ENCODE measurements at places on chromosomes 3 and 15.

DNA sequence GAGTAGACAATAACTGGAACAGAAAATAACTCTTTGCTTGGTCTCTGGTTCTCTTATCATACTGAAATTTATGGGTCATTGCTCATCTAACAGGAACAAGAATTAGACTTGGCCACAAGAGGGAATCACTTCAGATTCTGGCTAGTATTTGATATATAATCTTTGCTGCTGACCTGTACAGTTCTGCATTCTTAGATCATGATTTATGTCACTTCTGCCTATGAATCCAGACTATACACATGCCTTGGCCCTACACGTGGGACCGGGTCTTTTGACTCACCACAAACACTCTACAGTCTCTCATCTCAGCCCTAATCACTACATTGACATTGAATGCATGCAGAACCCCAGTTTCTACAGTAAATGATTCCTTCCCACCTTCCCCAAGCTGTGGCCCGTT lies 162.5 kb upstream of the SOX2 start:
- no peak for DNase-seq

- DNase-seq = no peak
These were observed 1447.4 kb upstream of the ALCAM start for GRCh38 chr3:103919327-103919726.

- no peak for DNase-seq
These were observed 601.2 kb downstream of the PYDC2 start for GRCh38 chr3:192062186-192062585.

- DNase-seq = no peak
These were observed 56.1 kb upstream of the C3orf49 start for GRCh38 chr3:63762934-63763550.

DNA sequence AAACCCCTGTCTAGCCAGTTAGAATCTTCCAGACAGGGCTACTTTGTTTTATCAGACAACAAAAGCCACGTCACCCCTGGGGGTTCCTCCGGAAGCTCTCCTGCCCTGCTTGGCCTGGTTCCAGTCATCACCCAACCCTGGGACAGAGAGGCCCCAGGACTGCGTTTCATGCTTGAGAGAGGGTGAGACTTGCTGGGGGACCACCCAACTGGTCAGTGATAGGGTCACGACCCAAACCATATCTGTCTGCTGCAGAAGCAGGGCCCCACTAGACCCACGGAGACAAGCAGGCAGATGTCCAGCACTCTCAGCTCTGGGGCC lies 1.2 kb downstream of the NT5DC2 start:
- no peak for DNase-seq

DNA sequence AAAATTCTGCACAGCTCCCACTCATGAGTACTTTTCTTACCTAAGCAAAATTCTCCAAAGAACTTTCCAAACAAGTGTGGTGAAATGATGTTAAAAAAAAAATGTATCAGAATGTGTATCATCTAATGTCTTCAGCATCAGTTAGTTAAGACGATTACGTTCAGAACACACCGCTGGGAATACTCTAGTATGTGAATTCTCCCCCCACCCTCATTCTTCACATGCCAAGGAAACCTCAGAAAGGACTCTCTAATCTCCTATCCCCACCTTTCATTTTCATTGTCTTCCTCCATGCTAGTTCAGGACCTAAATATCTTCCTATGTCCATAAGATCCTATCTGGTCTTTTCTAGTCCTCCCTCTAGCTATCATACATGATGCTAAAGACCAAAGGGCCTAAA lies 457.4 kb downstream of the SHQ1 start:
- DNase-seq = no peak

DNA sequence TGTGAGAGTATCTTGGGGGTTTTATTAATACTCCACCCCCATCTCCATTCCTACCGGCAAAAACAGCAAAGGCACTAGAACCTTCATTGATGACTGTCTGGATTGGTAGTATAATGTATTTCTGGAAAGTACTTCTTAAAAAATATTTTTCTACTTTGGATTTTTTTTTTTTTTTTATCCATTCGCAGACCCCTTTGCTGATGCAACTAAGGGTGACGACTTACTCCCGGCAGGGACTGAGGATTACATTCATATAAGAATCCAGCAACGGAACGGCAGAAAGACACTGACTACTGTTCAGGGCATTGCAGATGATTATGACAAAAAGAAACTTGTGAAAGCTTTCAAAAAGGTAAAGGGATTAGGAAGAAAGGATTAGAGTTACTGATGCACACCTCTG lies 1.2 kb downstream of the EIF1B start:
- DNase-seq = no peak

GRCh38 chr3:17078926-17079465 lies 194.2 kb downstream of the PLCL2 start:
- DNase-seq = no peak

GRCh38 chr15:67397139-67397538 lies 123.8 kb upstream of the C15orf61 start:
- DNase-seq = no peak

GRCh38 chr3:30314757-30315325 lies 291.6 kb upstream of the TGFBR2 start:
- no peak for DNase-seq

- DNase-seq = no peak
These were observed at the start of gene IMPG2 for GRCh38 chr3:101320475-101320874. TSS of gene IMPG2 (minus strand) at chr3:101320575. CDS start at chr3:101320372, 203 bp downstream.

DNA sequence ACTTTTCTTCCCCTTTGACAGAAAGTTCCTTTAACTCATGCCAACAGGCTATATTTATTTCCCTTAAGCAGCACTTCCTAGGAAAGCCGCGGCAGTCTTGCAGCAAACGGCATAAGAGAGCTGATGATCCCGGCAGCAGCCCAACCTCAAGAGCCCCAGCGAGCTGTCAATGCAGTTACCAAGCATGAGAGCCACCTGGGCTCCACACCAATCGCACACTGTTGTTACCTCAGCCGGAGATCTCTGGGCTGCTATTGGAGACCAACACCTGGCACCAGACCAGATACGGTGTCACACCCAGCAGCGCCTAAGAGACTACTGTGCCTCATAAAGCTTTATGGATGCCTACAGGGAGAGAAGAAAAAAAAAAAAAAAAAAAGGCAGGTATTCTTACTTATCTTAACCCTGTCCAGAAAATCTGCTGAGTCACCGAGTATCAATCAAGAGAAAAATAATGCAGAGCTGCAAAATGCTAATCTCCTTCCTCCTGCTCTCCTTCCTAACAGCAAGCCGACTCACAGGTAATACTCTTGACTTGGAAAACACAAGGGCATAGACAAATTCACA lies 11.7 kb downstream of the ABCC5 start:
- DNase-seq = no peak

GRCh38 chr3:5001805-5002173 lies 22.6 kb downstream of the BHLHE40 start:
- no peak for DNase-seq

DNA sequence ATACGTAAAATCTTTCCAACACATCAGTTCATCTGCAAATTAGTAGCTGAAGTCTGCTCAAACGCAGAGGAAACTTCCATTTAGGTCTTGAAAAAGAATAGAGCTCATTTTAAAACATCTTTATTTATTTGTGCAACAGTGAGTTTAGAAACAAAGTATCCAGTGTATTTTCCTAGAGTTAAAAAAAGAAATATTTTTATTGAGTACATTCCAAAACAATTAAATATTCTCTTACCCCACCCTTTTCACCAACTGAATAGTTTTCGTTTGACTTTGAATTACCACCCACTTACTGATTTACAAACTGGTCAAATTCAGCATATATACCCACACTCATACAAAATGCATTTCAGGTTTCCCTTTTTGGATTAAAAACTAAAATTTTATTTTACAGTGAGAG lies 104.7 kb downstream of the ZBTB20 start:
- DNase-seq = no peak

DNA sequence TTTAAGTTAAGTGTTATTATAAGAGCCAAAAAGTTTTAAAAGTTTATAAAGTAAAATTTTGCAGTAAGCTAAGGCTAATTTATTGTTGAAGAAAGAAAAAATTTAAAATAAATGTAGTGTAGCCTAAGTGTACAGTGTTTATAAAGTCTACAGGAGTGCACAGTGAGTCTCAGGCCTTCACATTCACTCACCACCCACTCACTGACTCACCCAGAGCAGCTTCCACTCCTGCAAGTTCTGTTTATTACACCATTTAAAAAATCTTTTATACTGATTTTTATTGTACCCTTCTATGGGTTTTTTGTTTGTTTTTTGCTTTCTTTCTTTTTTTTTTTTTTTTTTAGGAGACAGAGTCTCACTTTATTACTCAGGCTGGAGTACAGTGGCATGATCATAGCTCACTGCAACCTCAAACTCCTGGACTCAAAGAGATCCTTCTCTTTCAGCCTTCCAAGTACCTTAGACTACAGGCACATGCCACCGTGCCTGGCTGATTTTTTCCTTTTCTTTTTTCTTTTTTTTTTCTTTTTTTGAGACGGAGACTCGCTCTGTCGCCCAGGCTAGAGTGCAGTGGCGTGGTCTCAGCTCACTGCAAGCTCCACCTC lies 25.9 kb downstream of the CSTA start:
- no peak for DNase-seq

GRCh38 chr15:31346367-31347066 lies 19.9 kb downstream of the KLF13 start:
- no peak for DNase-seq

All from stimulated activated CD4-positive, alpha-beta T cell treated with anti-CD3 and anti-CD28 coated beads, Interleukin-15, amount 100 ng/mL, for 1 hour (primary cell).